A673 (cell line): ENCODE measurements at places on chromosomes 5 and 9.
A peak's percentile ranks its signal among the peaks of the same experiment; 100 is the strongest.

- H3K4me3 ChIP-seq: no peak overlapping the region
- no peaks in the 10 kb centered on the region for H3K4me1 ChIP-seq
- DNase-seq: no peak
- no peak overlapping the region for H3K27ac ChIP-seq
- H3K36me3 ChIP-seq: no peaks in the 10 kb centered on the region
Measured at GRCh38 chr5:155554500-155554899, 540.9 kb downstream of the KIF4B start.

GRCh38 chr5:86974955-86975354, 292.7 kb upstream of the RASA1 start:
- H3K4me1 ChIP-seq: peaks cover 9% of the 10 kb centered on the region
- no peak overlapping the region for H3K27ac ChIP-seq
- no peak overlapping the region for H3K4me3 ChIP-seq
- no peaks in the 10 kb centered on the region for H3K36me3 ChIP-seq

DNA sequence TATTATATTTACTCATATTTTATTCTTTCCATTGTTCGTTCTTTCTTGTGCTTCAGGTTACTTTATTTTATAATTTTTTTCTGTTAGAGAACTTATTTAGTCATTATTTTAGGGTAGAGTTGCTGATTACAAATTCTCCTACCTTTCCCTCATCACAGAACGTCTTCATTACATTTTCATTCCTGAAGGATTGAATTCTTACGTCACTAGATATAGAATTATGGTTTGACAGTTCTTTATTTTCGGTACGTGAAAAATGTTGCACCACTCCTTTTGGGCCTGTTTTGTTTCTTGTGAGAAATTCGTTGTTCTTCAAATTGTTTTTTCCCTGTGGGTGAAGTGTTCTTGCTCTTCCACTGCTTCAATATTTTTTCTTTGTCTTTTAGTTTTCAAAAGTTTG, 20.8 kb upstream of the OR2S2 start:
- H3K4me3 ChIP-seq: no peak overlapping the region
- no peaks in the 10 kb centered on the region for H3K36me3 ChIP-seq
- peaks cover 76% of the 10 kb centered on the region for H3K27me3 ChIP-seq
- no peak for DNase-seq

DNA sequence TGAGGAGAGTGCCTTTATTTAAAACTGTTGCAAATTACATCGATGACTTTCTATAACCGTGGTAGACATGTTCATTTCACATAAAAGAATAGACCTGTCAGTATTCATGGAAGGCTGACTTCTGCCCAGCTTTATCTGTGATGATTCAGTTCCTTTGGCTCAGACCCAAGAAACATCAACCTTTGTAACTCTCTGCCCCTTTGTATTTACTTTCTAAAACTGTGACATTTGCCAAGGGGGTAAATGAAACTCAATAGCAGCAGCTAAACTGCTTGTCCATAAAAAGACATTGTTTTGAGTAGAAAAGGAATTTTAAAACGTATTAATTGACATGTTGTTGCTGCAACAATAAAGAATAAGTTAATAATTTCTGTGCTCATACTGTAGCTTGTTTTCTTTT, 137.8 kb upstream of the ANKH start:
- peak; percentile 57 for DNase-seq
- no peak overlapping the region for H3K27ac ChIP-seq
- no peak overlapping the region for H3K4me3 ChIP-seq
- H3K27me3 ChIP-seq: no peaks in the 10 kb centered on the region

- H3K27me3 ChIP-seq: no peaks in the 10 kb centered on the region
- peak overlapping the region; percentile 25 for H3K27ac ChIP-seq
- peaks cover 6% of the 10 kb centered on the region for H3K4me1 ChIP-seq
- H3K4me3 ChIP-seq: peak overlapping the region; percentile 17
- peak; percentile 77 for DNase-seq
Measured at GRCh38 chr5:112757468-112758208, 20.0 kb downstream of the APC start.

DNA sequence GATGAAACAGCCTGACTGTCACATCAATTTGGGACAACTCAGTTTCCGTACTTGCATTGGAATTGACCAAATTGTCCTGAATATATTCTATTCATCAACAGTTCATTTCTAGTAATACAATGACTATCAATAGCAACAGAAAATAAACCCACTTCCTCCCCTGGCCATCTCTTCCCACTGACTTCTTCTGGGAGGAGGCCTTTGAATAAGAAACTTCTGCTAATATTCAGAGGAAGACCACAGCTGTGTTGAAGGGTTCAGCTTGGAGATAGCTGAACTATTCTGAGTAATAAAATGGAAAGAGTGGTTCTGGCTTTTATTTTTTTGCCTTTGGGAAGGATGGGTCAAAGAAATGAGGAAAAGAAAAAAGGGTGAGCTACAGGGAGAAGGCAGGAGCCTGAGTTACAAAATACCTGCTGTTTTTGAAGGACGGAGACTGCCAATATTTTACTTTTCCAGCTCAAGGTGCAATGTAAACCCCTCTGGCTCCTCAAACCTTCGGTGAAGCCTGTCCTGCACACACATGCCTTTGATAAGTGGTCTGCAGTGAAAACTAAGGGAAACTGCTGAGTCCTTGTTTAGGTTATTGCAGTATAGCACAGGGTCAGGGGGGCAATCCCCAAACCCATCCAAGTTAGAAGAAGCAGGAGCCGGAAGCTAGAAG, 29.9 kb downstream of the FYB1 start:
- H3K36me3 ChIP-seq: no peaks in the 10 kb centered on the region
- no peak for DNase-seq
- no peaks in the 10 kb centered on the region for H3K4me1 ChIP-seq
- peaks cover 7% of the 10 kb centered on the region for H3K27me3 ChIP-seq
- H3K4me3 ChIP-seq: no peak overlapping the region

GRCh38 chr9:5629312-5630080, 589 bp downstream of the RIC1 start:
- H3K36me3 ChIP-seq: no peaks in the 10 kb centered on the region
- no peaks in the 10 kb centered on the region for H3K27me3 ChIP-seq
- peaks cover 28% of the 10 kb centered on the region for H3K4me1 ChIP-seq
- peak overlapping the region; percentile 98 for H3K4me3 ChIP-seq
- H3K27ac ChIP-seq: peak overlapping the region; percentile 94

GRCh38 chr9:105157171-105157583, 87.3 kb upstream of the SLC44A1 start:
- DNase-seq: peak; percentile 59
- no peaks in the 10 kb centered on the region for H3K27me3 ChIP-seq
- H3K36me3 ChIP-seq: no peaks in the 10 kb centered on the region
- no peak overlapping the region for H3K4me3 ChIP-seq
- no peak overlapping the region for H3K27ac ChIP-seq
